ENCODE measurements at places on chromosomes 7 and 10. TPM values are rescaled to one million over a fixed set of nuclear protein-coding genes. Genes with fewer than 3 reads are reported as not detected.
A peak's percentile ranks its signal among the peaks of the same experiment; 100 is the strongest.

COMMD3 gene
- 54.7 TPM for total RNA-seq

- DNase-seq, result no peak
Measured at GRCh38 chr7:79407351-79407750, 46.1 kb downstream of the MAGI2 start.

POP7 gene
- 26.2 TPM for total RNA-seq

- DNase-seq, result no peak
Measured at GRCh38 chr7:159023746-159024145, 120.9 kb downstream of the VIPR2 start.

GRCh38 chr7:41416208-41416595, 286.7 kb downstream of the INHBA start:
- no peak for DNase-seq

- no peak for DNase-seq
Measured at GRCh38 chr7:151796871-151797537, 79.9 kb downstream of the PRKAG2 start.

DNA sequence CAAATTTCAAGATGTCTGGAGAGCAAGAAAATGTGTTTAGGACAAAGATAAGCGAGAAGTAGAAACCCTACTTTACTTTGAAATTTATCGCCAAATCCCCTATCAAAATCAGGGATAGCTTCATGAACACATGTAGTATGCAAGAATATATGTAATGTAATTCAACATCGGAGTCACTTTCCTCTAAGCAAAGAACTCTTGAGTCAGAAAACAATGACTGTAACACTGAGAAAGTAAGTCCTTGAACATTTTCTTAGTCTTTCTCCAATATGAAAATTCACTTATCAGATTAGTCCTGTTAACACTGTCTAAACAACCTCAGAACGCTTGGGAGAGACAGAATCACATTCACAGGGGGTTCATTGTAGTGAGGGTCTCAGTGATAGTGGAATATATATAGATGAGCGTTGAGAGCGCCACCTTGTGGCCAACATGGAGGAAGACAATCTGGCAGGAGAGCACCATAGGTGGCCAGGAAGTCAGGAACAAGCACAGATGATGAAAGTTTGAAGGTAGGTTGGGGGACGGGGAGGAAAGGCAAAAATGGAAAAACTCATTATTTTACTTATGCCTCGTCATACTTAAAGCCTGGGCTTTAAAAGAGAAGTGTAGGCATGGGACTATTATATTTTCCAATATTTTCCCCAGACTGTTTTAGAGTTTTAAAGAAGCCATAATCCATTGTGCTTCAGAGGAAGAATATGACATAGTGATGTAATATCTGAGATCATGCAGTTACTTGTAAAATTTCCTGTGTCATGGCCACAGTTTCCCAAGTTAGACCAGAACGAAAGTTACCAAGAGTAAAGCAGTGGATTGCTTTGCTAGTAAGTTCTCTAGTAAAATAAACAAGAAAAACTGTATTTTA, 115.5 kb upstream of the GNAI1 start:
- DNase-seq, result no peak

DNA sequence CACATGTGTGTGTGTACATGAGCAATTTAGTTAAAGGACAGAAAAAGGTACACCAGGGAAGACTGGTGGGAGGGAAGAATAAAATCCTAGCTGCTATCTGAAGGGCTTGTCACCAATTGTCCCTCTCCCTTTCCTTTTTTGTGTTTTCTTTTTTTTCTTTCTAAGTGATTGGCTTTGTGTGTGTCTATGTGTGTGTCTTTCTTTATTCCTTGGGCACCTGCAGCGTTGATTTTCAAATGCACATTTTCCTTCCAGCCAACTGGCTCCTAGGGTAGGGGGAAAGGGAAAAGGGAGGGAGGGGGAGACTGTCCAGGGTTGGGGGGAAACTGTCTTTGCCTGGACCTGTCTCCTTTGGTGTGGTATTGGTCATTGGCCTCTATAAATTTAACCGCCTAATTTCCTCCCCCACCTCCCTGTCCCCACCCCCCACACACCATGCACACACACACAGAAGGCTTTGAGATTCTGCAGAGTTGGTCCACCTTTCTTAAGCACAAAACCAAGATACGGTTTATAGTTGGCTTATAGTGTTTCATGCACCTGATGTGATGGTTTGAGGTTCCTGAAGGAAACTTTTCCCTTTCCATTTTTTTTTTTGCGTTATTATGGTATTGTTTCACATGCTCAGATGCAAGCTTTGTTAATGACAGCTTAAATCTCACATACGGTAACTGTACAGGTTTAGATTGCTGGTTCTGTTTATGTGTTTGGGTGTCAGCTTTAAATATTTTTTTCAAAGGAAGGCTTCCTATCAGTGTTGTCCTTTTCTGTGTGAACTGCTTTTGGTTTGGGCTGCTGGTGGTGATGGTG, 2.6 kb downstream of the AUTS2 start:
- no peak for DNase-seq

- DNase-seq, result peak; percentile 68
Measured at GRCh38 chr10:84308481-84309304, 19.7 kb upstream of the CCSER2 start.
